ENCODE measurements at places on chromosomes 4 and X.
A peak's percentile ranks its signal among the peaks of the same experiment; 100 is the strongest.

GRCh38 chr4:53055274-53055673 lies 193.2 kb downstream of the RASL11B start:
- no peak for DNase-seq

DNA sequence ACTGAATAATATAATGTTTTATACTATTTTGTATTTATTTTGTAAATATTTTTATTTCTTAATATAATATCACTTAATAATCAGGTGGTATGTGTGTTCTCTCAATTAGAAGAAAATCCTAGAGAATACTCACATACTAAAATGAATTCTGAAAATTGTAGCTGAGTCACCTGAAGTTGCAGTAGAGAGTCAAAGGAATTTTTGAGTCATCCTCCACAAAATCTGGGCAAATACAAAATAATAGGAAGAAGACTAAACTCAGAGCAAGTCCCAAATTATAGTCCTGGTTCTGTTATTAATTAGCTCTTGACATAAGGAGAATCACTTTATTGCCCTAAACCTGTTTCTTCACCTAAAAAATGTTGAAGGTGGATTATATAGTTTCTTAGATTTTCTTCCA lies 57.8 kb downstream of the SPATA4 start:
- no peak for DNase-seq

DNA sequence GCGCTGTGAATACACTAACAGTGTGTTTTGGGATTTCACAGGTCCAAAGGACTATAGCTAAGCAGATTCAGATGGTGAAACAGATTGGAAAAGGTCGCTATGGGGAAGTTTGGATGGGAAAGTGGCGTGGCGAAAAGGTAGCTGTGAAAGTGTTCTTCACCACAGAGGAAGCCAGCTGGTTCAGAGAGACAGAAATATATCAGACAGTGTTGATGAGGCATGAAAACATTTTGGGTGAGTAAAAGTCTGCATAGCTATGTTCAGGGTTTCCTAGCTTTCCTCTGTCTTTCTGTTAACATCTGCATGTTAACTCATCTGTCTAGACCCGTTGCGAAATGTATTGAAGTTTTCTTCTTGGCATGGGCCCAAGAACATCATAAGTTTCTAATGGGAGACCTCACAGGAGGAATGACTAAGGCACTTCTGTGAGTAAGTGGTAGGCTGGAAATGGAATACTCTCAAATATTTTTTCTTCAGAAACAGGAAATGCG lies 372.1 kb downstream of the BMPR1B start:
- DNase-seq = no peak

DNA sequence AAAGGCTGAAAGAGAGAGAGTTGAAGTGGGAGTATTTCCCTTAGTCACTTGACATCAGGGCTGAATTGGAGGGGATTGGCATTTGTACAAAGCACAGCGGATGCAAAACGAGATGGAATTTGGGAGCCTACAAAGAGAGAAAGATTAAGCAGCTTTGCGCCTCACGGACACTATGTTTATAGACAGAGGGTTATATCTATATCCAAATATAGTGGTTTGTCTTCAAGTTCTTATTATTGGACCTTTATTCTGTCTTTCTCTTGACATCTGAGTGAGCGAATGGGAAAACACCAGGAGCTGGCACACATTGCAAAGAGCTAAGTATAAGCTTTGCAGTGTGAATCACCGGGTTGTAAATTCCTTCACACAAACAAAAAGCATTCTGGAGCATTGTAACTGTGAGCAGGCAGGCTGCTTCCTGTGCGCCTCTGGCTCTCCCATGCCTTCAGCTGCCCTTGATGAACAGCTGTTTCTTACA lies 500.2 kb downstream of the STIM2 start:
- DNase-seq = no peak

DNA sequence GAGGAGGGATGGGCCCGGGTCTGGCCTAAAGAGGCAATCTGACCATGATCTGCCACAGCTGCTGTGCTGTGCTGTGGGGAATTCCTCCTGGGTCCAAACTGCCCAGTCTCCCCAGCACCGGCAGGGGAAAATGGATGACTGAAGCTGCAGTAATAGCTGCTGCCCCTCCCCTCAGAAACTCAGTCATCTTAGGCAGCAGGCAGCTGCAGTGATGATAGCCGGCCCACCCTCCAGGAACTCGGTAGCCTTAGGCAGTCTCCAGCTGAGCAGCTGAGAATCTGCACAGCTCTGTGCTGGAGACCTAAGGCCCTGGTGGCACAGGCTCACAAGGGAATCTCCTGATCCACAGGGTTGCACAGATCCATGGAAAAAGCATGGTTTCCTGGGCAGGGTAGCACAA lies 113.4 kb upstream of the USP38 start:
- DNase-seq = no peak

GRCh38 chr4:154958621-154959358 lies 177.7 kb downstream of the RBM46 start:
- no peak for DNase-seq

DNA sequence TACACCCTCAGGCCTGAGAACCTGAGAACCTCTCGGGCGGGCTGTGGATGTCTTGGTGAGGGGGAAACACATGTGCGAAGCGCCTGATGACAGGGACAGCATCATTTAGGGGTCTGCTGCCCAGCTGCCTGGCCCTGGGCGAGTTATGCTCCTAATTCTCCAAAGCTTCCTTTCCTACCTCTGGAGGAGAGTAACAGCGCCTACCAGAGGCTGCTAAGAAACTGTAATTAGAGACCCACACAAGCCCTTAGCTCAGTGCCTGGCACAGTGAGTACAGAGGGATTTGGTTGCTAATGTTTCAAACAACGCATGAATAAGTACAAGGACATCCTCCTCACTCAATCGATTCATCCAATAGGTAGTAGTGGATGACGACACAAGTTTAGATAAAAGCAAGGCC lies 40.4 kb downstream of the BCOR start:
- DNase-seq = no peak

GRCh38 chr4:25448379-25449109 lies 71.5 kb downstream of the ANAPC4 start:
- peak; percentile 50 for DNase-seq

- DNase-seq = no peak
These were observed 43.6 kb downstream of the RBM47 start for GRCh38 chr4:40586034-40586433.

- no peak for DNase-seq
These were observed 32.9 kb downstream of the RAB33A start for GRCh38 chrX:130204647-130205046.

DNA sequence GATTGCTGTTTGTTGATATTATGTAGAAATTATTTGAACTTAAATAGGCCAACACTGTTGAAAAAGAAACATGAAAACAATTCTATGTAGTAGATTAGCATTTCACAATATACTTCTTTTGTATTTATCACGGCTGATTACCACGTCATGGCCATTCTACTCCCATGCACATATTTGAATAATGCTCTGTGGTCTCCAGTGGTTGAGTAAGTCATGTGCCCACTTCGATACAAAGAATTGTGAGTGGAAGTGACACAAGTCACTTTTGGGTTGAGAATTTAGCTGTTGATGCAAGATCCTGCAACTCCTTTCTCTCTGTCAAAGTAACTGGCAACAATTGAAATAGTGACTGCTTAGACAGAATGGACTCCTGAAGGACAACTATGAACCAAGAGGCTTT lies 6.7 kb upstream of the FSTL5 start:
- no peak for DNase-seq

DNA sequence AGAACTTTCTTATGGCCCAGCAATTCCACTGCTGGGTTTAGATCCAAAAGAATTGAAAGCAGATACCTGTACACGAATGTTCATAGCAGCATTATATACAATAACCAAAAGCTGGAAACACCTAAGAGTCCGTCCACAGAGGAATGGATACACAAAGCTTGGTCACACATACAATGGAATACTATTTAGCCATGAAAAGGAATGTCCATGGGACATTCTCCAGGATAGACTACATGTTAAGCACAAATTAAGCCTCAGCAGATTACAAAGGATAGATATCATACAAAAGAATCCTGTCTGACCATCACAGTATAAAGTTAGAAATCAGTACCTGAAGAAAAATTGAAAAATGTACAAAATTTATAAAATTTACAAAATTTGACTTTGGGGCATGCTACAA lies 12.7 kb upstream of the MAEA start:
- no peak for DNase-seq

DNA sequence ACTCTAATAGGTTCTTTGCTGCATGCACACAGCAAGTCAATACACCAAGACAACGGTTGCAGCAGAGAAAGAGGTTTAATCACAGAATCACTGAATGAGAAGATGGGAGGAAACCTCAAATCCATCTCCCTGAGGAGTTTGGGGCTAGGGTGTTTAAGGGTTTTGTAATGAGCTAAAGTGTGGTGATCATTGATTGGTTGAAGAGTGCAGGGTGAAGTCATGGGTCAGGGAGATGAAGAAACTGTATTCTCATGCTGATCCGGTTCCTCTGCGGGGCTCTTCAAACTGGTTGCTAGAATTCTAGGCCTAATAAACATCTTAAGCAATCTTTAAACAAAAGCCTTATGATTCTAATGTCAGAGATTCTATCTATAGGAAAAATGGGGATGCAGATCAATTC lies 432.5 kb upstream of the FAM47C start:
- no peak for DNase-seq

DNA sequence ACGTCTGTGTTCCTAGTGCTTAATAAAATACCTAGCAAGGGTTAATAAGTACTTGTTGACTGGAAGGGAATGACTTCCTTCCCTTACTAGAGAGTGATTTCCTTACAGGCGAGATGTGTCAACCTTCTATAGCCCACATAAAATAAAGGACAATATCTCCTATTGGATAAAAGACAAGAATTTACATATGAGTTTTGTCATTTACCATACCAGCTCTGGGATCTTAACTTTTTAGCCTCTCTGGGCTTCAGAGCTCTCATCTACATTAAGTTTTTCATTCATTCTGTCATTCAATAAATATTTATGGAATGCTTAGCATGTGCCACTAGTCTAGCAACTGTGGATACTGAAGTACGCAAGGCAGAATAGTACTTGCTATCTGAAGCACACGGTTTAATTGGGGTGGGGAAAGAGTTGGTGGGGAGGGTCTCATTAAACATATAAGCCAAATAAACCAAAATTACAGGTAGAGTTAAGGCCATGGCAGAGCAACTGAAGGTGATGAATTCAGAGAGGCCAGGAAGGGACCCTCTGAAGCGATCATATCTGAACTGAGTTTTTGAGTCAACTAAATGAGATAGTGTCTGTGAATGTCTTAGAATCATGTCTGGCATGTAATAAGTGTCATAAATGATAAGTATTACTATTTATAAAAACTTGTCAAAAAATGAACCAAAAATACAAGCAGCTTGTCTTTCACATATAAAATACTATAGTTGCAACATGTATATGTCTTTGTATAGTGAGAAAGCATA lies 91.6 kb upstream of the BMP2K start:
- DNase-seq = no peak

DNA sequence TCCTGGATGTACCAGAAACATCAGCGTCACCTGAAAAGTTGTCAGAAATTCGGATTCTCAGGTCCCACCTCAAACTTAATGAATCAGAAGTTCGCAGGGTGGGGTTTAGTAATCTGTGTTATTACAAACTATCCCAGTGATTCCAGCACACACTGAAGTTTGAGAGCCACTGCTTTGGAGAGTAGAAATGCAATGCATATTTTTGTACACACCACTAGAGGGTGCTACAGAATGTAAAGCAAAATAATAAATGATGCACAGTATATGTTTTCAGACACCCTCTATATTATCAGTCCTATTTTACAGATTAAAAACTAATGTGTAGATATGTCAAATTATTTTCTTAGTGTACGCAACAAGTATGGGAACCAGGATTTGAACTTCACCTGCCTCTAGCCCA lies 2.4 kb upstream of the MORF4L2 start:
- DNase-seq = no peak

DNA sequence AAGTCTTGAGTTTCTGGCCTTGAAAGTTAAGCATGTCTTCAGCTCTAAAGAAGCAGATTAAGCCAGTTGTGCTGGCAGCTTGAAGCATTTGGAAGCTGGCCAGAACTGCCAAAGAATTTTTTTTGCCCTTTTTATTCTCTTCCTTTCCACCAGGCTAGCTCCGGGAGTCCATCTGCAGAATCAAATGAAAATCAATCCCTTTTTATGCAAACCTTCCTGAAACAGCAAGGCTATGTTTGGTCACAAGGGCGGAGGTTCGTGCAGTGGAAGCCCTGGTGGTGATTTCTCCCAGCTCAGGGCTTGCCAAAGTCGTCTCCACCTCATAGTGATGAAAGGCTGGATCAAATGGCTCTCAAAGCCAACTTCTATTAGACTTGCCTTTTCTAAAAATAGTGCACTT lies 21.6 kb upstream of the C4orf54 start:
- no peak for DNase-seq

DNA sequence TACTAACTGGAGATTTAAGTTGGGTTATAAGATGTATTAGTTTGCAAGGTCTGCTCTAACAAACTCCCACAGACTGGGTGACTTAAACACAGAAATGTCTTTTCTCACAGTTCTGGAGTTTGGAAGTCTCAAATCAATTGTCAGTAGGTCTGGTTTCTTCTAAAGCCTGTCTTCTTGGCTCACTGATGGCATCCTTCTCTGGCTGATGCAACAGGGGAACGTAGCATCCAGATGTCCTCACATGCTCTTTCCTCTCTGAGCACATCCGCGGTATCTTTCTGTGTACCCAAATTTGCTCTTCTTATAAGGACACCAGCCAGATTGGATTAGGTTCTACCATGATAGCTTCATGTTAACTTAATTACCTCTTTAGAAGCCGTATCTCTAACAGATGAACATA lies 63.2 kb upstream of the BMP3 start:
- no peak for DNase-seq

DNA sequence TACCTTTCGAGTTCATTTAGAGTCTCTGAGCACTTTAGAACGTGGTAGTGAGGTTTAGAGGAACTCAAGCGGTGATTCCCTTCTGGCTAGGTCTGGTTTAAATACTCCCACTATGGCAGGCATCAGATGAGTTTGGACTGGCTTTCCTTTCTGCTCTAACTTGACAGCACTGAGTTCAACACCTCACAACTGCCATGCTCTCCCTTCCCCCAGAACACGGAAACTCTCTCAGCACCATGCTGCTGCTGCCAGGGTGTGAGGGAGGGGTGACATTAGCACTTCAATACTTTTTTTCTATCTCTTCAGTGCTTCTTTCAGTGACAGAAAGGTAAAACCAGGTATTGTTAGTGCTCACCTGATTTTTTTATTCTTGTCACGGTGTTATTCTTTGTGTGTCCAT lies 234.5 kb upstream of the AGTR2 start:
- no peak for DNase-seq

GRCh38 chr4:147825451-147826287 lies 93.8 kb downstream of the ARHGAP10 start:
- DNase-seq = no peak

DNA sequence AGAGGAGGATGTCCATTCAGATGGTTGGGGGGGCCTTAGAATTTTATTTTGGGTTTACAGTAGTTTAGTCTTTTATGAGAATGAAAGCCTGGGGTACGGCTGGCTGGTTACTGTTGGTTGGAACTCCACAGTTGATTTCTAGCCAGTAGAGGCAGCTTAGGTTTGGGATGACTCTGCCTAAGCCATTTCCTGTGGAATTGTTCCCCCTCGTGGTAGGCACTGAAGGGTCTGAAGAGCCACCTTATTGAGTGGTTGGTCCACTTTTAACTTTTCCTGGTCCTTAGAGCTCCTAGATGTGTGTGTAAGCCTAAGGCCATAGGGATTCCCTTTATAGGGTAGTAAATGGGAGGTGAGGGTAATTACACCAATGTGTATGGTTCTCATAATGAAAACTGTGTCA lies 19.7 kb downstream of the SPIN3 start:
- peak; percentile 56 for DNase-seq

- no peak for DNase-seq
These were observed at the start of gene CFP for GRCh38 chrX:47629419-47630200. Gene CFP (minus strand): TSS chrX:47629930. CDS start chrX:47629844, 86 bp downstream.

GRCh38 chr4:147340591-147341120 lies 140.2 kb upstream of the EDNRA start:
- no peak for DNase-seq

Measured in T47D (cell line).